Astrocyte (in vitro differentiated cells and primary cell): ENCODE measurements at places on chromosomes 5 and 9.
A peak's percentile ranks its signal among the peaks of the same experiment; 100 is the strongest.

DNA sequence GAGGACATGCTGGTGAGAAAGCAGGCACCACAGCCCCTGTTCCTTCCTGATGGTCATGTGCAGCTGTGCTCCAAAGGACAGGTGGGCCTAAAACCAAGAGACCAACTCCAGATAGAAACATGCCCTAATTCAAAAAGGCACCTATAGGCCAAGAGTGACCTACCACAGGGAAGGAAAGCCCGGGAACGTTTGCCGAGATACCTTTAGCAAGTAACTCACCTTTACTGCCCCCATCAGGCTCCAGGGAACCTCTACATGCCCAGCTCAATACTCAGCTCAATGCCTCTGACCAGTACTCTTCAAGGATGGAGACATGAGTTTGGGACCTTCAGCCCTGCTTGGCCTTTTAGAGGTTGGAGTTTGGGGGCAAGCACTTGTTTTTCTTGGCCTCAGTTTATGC, 172.8 kb upstream of the FSTL4 start:
- no peak for DNase-seq

GRCh38 chr9:101727612-101728524, 10.6 kb downstream of the GRIN3A start:
- DNase-seq: no peak

DNA sequence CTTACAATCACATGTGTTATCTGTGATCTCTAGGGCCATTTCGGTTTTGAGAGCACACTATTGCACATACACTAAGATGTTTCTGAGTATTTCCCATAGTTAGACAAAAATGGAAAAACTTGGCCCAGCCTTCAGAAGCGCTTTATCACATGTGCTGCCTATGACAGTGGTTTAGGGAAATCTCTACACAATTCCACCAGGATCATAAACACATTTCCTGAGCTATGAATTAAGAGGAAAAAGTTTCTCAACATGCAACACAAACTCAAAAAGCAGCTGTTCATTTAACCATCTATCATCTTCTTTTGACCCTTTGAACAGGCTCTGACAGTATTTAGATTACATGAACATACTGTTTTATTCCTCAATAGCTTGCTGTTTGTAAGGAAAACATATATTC, 15.1 kb downstream of the FGF1 start:
- no peak for DNase-seq

DNA sequence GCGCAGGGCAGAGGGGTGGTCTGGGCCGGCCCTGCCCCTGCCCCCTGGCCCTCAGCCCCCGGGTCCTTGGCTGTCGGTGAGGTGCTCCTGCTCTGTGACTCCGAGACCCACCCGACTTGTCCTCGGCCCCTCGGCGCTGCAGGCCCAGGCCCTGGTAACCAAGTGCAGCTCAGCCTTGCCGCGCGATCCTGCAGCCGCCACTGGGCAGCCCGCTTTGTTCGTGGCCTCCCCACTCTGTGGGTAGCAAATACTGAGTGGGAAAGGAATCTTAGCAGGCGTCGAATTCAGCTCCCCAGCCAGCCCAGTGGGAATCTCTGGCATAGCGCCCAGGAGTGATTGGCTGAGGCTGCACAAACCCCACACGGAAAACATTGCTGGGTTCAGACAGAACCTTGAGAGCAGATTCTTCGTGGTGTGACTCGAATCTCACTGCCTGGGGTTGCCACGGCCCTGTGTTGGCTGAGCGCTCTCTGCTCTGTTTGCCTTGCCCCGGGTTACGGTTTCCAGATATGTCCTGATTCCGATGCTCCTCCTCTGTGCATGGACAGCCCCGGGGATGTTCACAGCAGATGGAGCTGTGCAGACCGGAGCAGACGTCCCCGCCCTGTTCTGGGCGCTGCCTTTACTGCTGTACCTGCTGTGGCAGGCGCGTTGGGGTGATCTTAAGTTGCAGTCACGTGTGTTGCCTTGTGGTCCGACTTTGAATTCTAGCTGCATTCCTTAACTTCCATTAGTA, 13.4 kb upstream of the EXOC3 start:
- DNase-seq: peak; percentile 42

- no peak for DNase-seq
Observed at GRCh38 chr9:81592887-81593266, 96.5 kb downstream of the TLE1 start.
